Activated CD4-positive, alpha-beta T cell treated with anti-CD3 and anti-CD28 coated beads, Interleukin-2, amount 50 U/mL, for 4 hours (primary cell): ENCODE measurements at places on chromosomes 1 and 21.
A peak's percentile ranks its signal among the peaks of the same experiment; 100 is the strongest.

GRCh38 chr1:116521186-116521585 is 49.6 kb downstream of the CD58 start:
- no peak for DNase-seq

DNA sequence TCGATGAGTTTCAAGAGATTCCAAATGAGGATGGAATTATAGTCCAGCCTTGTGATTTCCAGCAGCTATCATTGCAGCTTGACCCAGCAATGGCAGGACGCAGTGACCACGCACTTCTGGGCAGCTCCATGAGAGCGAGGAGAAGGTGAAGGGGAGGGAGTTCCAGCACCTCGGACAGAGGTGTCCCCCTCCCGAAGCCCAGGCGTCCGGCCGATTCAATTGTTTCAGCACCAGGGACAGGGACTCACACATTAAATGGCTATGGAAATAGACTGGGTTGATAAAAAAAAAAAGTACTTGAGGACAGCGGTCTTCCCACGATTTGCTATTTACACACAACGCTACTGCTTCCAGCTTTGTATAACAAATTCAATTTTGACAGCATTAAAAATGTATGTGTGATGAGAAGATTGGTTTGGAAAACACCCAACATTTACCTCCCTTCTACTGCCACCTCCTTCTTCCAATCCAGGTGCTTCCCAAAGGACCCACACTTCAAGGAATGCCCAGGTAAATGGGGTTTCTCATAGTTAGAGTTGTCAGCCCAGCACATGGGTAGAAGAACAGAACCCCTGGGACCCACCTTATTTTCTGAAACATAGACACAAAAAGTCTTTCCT is 71.8 kb downstream of the DISP3 start:
- DNase-seq = peak; percentile 7

- peak; percentile 78 for DNase-seq
Observed at GRCh38 chr1:161153682-161154337, at the start of gene UFC1. UFC1 (plus strand) TSS chr1:161153978; CDS start chr1:161153998, 20 bp downstream.

DNA sequence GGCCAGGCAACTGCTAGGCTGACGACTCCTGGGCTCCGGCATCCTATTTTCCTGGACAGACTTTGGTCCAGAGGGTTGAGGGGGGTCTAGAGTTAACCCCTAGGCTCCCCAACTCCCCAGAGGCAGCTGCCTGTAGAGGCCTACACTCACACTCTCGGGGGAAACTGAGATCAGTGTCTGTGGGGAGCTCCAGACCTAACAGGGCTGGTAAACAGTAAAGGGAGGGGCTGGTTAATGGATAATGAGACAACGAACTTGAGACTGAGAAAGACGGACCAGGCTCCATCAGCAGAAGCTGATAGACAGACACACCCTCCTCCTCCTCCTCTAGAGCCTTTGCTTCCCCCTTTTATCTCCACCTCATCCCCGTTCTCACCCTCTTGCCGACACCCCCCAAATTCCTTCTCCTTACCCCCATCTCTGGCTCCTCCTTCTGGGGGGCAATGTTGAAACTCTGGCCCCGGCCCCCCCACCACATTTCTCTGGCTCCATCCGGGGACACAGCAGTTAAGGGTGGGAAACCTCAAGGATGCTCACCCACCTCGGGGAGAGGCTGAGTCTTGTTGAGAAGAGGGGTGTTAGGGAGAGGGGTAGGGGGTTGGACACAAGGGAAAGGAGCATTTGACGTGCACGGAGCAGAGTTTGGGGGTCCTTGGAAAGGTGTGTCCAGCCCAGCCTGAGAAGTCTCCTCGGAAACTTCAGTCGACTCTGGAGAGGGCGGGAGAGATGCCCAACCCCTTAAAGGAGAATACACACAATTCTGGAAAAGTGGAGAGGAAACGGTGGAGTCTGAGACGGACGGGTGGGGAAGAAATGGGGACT is at the start of gene MTMR11:
TSS of gene MTMR11 (minus strand) at position 710 of the 822 bp plus-strand sequence. CDS start at position 478, 232 bp downstream.
- DNase-seq = no peak

- DNase-seq = no peak
Observed at GRCh38 chr1:212613440-212614335, 5.1 kb downstream of the ATF3 start.

DNA sequence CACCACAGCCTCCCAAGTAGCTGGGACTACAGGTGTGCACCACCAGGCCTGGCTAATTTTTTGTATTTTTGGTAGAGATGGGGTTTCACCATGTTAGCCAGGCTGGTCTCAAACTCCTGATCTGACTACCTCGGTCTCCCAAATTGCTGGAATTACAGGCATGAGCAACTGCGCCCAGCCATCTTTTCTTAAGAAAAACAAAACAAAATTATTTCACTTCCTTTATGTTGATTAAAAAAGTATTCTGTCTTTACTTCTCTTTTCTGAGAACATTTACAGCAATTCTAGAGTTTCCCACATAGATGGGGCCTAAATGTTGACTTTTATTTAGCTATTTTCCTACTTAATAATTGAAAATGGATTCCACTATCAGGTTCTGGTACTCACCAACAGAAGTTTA is 17.3 kb upstream of the TMEM183A start:
- no peak for DNase-seq

DNA sequence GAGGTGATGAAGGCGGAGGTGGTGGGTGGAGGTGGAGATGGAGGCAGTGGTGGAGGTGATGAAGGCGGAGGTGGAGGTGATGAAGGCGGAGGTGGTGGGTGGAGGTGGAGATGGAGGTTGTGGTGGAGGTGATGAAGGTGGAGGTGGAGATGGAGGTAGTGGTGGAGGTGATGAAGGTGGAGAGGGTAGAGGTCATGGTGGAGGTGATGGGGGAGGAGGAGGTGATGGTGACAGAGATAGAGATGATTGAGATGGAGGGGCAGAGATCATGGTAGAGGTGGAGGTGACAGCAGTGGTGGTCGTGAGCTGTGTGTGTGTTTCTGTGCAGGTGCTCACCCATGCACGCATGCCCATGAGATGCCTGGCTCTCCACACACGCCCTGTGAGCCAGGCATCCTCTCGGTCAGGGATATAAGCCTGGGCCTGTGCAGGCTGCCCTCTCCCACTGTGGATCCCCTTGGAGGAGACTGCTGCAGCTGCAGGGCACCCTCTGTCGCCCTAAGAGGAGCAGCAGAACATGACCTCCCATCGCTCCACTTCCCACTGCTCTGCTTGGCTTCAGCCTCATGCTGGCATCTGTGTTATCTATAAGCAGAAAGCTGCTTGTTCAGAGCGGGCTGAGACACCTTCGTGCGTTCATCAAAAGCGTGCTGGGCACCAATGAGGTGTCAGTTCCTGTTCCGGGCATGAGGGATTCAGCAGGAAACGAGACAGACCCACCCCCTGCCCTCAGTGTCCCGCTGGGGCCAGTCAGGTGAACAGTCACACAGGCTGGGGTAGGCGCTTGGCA is 20.5 kb upstream of the NPHP4 start:
- DNase-seq = no peak

DNA sequence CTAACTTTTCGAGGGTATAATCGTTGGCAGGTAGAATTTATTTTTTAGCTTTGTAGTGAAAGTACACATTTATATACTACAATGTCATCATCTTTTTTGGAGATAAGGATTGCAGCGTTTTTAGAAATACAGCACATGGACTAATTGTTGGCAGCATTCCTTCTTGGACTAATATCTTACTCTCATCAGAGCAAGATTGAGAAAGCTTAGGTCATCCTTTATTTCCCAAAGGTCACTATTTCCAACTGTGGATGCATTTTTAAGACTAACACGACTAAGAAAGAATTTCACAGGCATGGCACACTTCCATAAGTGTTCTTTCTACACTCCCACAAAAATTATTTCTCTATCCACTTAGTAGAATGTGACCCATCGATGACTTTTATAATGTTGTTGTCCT is 732.3 kb downstream of the NCAM2 start:
- DNase-seq = no peak

- no peak for DNase-seq
Observed at GRCh38 chr1:23574265-23574754, 15.0 kb upstream of the ID3 start.

DNA sequence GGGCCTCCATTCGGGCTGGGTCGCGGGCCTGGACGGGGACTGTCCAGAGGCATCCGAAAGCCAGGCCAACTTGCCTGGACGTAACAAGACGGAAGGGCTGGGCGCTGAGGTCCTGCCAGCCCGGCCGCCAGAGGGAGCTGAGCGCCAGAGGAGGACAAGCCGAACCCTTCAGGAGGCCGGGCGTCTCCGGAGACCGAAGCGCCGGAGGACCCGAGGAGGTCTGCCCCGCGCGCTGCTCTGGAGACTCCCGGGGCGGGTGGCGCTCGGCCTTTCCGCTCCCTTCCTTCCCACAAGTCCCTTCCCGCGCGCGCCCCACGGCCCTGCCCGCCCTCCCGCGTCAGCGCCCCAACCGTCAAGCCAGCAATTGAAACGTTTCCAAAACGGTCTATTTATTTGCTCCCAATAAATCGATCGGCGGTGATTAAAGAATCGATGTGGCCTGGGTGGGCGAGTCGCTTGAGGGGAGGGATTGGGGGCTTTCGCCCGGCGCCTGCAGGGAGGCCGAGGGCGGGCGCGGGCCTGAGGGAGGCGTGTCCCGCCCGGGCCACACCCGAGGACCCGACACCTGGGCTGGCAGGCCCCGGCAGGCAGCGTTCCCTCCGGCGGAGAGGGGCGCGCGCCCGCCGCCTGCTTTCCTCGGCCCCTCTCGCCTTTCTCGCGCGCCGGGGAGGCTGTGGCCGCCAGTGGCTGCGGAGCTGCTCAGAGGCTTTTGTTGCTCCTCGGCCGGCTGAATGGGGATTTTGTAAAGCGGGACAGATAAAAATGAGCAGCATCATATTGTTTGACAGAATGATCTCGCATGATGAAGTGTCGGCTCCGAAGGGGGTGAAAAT is 5.2 kb upstream of the FOXD3 start:
- no peak for DNase-seq

DNA sequence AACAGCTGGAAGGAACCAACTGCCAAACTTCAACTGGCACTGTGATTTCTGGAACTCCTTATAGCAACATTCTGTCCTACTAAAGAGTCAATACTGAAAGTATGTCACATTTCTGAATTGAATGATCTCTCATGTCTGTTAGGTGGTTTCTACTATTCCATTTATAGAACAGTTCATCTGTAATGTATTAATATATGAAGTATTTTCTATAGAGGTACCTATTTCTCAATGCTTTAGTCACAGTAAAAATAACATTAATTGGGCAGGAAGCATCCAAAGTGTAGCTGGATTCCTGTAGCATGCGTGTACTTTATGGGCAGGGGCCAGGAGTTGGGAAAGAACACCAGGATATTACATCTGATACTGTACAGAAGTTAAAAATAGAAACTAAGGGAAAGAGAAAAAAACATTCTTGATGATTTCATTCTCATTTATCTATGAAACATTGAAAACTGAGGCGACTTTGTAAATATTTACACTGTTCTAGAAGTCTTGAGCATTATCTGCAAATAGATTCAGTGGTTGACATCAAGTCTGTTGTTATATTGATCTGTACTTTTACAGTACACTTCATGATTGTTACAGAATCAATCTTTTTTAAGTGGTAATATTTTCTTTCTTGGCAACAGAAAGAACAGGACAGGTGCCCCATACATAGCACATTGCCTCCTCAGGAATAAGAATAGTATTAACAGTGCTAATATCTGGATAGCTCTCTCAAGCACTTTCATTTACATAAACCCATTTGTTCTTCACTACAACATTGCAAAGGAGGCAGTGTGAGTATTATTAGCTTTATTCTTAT is 6.2 kb upstream of the ZNF281 start:
- DNase-seq = no peak

- no peak for DNase-seq
Observed at GRCh38 chr21:25938658-25939395, 204.1 kb downstream of the GABPA start.

GRCh38 chr1:17531682-17532487 is 7.6 kb upstream of the ARHGEF10L start:
- no peak for DNase-seq

- DNase-seq = no peak
Observed at GRCh38 chr1:75618382-75618781, 7.5 kb upstream of the SLC44A5 start.

GRCh38 chr1:23743287-23744152 is at the start of gene ELOA:
ELOA (plus strand) TSS chr1:23743471; CDS start chr1:23743504, 33 bp downstream.
- peak; percentile 67 for DNase-seq

GRCh38 chr1:172360511-172360910 is 60.0 kb upstream of the C1orf105 start:
- DNase-seq = no peak

DNA sequence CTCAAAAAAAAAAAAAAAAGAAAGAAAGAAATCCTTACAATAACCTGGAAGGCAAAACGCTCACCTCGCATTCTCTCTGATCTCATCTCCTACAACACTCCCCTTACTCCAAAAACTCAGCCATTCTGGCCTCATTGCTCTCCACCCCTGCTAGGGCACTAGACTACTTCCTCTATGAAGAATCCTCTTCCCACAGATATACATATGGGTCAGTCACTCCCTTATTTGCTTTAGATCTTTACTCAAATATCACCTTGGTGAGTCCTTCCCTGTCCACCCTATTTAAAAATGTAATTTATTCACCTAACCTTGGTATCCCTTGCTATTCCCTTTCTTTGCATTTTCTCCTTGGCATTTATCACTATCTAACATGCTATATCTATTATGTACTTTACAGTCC is 24.6 kb upstream of the KIF1B start:
- DNase-seq = no peak

- DNase-seq = no peak
Observed at GRCh38 chr1:159935305-159935704, 10.0 kb upstream of the TAGLN2 start.

DNA sequence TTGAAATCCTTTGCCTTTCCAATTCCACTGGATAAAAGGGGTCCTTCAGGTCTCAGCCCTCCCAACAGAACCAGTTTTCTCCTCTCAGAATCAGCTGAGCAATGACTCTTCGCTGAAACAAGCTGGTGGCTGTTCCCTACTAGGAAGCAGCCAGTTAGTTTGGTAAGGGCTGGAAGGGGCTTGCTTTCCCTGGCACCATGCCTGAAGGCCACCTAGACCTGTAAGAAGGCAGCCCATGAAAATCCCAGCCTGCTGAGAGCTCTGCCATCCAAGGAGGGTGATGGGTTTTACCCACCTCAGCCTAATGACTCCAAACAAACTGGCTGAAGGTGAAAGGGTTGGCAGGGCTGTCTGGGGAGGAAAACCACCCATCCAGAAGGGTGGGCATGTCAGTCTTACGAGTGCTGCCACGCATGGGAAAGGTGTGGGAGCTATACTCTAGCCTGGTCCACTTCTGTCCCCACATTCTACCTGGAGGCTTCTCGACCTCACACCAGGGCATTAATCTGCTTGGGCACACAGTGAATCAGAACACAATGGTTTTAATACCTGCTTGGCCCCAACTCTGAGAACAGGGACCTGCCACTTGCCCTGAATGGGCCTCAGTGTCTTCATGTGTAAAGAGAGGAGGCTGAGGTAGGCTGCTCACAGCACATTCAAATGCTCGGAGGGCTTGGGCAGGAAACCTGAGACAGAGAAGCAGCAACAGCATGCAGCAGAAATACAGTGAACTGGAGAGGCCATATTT is 53.0 kb downstream of the CD46 start:
- no peak for DNase-seq

- no peak for DNase-seq
Observed at GRCh38 chr1:55053265-55053954, 14.1 kb downstream of the PCSK9 start.

- DNase-seq = no peak
Observed at GRCh38 chr1:216804111-216804510, 80.9 kb upstream of the ESRRG start.
